Thoracic aorta (tissue), 2 donors: ENCODE measurements at places on chromosomes 16 and 17. TPM values are rescaled to one million over a fixed set of nuclear protein-coding genes. Genes with fewer than 3 reads are reported as not detected.

- no peak for DNase-seq
Observed at GRCh38 chr16:27204312-27204915, 1.1 kb downstream of the KDM8 start.

DNA sequence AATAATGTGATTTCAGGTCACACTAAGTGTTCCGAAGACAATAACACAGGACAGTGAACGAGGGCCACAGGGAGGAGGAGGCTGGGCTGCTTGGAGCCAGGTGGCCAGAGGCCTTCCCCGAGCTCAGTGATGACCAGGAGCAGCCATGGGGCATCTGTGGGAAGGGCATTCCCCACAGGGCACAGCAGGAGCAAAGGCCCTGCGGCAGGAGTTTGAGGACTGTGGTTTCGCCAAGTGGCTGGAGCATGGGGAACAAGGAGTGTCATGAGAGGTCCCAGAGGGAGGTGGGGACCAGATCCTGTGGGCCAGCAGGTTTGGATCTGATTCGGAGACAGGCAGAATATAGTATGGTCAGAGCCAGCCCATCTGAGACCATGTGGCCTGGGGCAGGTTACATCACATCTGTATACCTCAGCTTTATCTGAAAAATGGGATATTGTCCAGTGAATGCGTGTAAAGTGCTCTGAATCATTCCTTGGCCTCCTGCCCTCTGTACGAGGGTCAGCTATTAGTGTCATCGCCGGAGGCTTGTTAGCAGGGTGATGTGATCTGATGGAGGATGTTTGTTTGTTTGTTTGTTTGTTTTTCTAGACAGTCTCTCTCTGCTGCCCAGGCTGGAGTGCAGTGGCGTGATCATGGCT is 176.8 kb downstream of the KATNIP start:
- DNase-seq = no peak

DNA sequence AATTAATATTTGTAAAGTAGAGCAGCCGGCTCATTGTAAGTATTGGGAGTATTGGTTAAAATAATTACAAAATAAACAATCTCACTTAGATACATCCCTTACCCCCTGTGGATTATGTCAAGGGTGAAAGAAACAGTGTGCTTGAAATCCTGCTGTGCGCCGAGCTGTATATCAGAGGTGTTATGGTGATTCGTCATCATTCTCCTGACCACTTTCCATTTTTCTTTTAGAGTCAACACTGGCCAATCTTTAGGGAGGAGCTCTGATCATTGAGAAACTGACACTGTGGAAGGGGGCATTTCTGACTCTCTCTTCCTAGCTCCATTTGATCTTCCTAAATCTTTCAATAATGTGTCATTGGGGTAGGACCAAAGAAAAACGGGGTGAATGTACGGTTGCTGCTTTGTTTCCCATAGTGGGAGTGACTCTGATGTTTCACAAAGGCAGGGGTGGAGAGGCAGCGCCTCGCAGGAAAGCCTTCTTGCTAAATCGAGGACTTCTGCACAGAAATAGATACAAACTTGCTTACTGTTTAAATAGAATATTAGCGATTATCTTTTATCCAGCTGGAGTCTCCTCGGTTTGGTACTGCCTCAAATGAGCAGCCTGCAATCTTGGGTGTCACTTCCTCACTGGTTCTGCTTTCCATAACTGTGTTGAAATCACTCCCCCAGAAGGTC is 123.4 kb downstream of the PRKCB start:
- DNase-seq = no peak

GRCh38 chr16:4098501-4098900 is 17.7 kb downstream of the ADCY9 start:
- DNase-seq = no peak

- DNase-seq = no peak
Observed at GRCh38 chr16:89295915-89296314, 78.4 kb downstream of the ZNF778 start.

- peak; percentile 10 for DNase-seq
Observed at GRCh38 chr16:65071433-65072311, 50.2 kb downstream of the CDH11 start.

GRCh38 chr17:57145347-57145746 is 60.3 kb downstream of the AKAP1 start:
- DNase-seq = no peak

GRCh38 chr17:83199500-83200201 is 120.2 kb downstream of the METRNL start:
- peak; percentile 33 for DNase-seq

DNA sequence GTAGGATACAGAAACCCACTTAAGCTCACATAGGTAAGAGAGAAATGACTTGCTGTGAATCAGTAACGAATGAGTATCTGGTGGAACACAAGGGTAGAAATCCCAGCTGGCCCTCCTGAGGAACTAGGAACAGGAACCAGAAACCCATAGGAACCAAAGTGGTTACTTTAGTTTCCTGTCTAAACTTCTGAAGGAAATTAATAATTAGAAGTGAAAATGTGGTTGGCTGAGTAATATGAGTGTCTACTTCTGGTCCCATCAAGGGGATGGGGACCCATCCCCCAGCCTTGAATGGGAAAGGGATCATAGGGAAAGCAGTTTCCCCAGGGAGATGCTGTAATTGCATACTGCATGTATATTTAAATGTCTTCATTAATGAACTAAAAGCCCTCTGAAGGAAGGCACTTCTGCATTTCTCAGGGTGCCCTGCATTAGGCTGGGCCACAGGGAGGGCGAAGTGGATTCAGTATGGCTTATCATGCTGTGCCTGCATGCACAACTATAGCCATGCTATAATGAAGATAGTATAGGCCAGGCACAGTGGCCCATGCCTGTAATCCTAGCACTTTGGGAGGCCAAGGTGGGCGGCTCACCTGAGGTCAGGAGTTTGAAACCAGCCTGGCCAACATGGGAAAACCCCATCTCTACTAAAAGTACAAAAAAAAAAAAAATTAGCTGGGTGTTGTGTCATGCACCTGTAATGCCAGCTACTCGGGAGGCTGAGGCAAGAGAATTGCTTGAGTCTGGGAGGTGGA is 45.6 kb downstream of the CYB5B start:
- DNase-seq = no peak

GRCh38 chr16:82713778-82714177 is 87.0 kb downstream of the CDH13 start:
- DNase-seq = no peak

GRCh38 chr17:40820228-40820838 is 2.1 kb downstream of the KRT10 start:
- DNase-seq = no peak

DNA sequence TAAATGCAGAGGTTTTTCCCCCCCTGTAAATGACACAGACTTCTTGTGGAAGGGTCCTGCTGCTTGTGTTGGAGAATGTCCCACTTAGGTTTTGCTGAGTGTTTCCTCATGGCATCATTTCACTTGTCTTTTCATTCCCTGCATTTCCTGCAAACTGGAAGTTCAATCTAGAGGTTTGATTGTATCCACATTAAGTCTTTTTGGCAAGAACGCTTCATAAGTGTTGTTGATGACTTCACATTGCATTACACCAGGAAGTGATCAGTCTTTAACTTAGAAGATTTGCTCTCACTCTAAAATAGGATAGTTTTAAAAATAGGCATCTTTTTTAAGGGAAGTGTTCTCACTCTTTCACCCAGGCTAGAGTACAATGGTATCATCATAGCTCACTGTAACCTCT is 67.2 kb downstream of the RPTOR start:
- DNase-seq = no peak

DNA sequence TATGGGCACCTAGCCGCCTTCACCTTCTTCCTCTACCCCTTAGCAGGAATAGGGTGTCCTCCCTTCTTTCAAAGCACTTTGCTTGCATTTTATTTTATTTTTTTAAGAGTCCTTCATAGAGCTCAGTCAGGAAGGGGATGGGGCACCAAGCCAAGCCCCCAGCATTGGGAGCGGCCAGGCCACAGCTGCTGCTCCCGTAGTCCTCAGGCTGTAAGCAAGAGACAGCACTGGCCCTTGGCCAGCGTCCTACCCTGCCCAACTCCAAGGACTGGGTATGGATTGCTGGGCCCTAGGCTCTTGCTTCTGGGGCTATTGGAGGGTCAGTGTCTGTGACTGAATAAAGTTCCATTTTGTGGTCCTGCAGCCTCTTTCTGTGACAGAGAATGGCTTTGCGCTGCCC is 4.6 kb downstream of the TMUB2 start:
- DNase-seq = no peak

GRCh38 chr17:60158751-60159478 is 9.1 kb downstream of the CA4 start:
- no peak for DNase-seq

DNA sequence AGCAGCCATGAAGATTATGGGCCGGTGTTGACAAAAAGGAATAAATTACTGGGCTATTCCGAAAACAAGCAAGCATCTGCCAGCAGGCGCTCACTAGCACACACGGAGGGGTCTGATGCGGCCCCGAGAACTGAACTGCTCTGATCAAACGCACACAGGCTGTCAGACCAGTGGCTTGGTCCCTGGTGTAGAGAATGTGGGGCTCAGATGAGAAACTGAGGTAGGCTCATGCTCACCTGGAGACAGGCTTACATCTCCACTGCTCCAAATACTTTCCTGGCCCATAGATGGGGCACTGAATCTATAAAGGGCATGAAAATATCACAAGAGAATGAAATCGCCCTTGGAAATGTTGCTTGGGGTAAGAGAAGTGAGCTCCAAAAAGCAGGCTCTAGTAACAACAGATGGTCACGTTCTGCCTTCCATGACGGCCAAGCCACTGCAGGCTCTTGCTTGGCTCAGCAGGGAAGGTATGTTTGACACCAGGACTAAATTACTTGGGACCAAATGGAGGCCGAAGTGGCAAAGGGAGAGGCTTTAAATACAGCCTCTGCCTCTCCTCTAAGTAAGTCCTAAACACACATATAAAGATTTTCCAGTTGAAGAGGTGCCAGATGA is 5.4 kb downstream of the ABR start:
- DNase-seq = no peak

DNA sequence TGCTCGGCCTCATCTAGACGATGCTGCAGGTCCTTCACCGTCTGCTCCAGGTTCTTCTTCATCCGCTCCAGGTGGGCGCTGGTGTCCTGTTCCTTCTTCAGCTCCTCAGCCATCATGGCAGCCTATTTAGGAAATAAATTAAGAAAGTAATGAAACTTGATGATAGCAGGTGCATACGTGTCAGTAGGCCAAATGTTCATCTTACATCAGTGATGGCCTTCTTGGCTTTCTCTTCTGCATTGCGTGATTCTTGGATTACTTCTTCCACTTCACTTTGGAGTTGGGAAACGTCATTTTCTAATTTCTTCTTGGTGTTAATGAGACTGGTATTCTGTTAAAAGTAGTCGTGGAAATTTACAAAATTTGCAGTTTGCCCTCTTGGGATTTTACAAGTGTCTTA is 20.1 kb upstream of the MYH13 start:
- DNase-seq = no peak

KRTAP4-9 gene
- total RNA-seq = not detected

TRPV3 gene
- 0.56 TPM for total RNA-seq

KRT20 gene
- not detected for total RNA-seq

TP53TG3B gene
- not detected for total RNA-seq

TPSAB1 gene
- 164 TPM for total RNA-seq

CSNK1D gene
- 71.9 TPM for total RNA-seq

MEIOC gene
- total RNA-seq = not detected

DRC3 gene
- 0.27 TPM for total RNA-seq

OTOA gene
- 0.21 TPM for total RNA-seq

PRSS53 gene
- total RNA-seq = 13.7 TPM

PFAS gene
- total RNA-seq = 15.2 TPM

FBRS gene
- total RNA-seq = 39.3 TPM

PDILT gene
- not detected for total RNA-seq

CLEC3A gene
- not detected for total RNA-seq
